ENCODE measurements at places on chromosomes 16 and 17. TPM values are rescaled to one million over a fixed set of nuclear protein-coding genes. Genes with fewer than 3 reads are reported as not detected.

Gene ABCC3
- total RNA-seq = 0.11 TPM

Gene CCL17
- total RNA-seq = not detected

Gene ADAD2
- not detected for total RNA-seq

Gene TBX6
- total RNA-seq = 0.26 TPM
